RPMI8226 (cell line): ENCODE measurements at places on chromosomes 5 and 9.

DNA sequence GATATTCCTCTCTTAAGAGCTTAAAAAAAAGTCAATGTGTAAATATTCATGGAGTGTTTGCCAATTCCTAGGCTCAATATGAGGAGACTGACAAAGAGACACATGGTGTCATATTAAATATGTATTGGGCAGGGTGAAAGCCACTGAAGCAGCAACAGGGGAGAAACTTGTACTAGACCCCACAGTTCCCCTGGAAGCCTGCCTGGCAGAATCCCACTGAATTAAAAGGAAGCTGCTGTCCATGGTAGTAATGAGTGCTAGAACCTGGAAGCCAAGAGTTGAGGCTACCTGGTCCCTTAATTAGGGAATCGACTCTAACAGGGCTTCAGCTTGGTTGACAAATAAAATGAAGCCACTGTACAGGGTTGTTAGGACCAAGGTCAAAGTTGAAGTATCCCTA, 129.4 kb upstream of the GPR151 start:
- DNase-seq, result no peak

GRCh38 chr5:65125591-65126541, 355.9 kb downstream of the ADAMTS6 start:
- no peak for DNase-seq

DNA sequence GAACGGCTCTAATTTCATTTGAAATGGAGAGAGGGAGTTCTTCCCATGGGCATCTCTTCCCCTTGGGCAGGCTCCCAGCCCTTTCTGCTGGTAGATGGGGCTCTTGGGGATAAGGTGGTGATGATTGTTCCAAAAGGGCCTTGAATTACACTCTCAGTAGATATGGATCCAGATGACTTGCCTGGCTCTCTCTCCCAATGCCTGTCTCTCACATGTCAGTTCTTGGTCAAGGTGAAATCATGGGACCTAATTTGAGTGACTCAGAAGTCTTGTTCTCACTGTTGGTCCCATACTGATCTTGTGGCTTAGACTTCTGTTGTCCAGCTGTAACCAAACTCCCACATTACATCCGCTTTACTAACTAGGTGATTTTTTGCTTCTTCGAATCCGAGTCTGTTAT, 317.0 kb upstream of the RFX3 start:
- DNase-seq, result no peak

GRCh38 chr9:109469646-109470358, 28.3 kb downstream of the PTPN3 start:
- DNase-seq, result peak; percentile 52

GRCh38 chr9:98922721-98923435, 20.8 kb upstream of the COL15A1 start:
- peak; percentile 26 for DNase-seq

GRCh38 chr9:38682713-38683112, 37.2 kb downstream of the FAM240B start:
- DNase-seq, result no peak

DNA sequence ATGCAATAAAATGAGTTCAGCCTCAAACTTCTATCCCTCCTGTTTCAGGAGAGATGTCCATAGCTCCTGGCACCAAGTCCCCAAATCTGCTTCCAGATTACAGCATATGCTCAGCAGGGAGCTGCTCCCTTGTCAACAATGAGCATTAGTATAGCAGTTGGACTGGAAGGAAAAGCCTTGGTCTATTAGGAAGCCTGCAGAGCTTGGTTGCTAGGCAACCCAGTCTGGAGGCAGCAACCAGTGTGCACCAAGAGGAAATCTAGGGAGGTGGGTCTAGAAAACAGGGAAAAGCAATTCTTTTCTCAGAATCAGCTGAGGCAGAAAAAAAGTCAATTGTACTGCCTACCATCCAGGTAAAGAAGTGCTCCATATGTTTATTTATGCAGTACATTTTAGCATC, 229.5 kb upstream of the NMUR2 start:
- DNase-seq, result no peak

DNA sequence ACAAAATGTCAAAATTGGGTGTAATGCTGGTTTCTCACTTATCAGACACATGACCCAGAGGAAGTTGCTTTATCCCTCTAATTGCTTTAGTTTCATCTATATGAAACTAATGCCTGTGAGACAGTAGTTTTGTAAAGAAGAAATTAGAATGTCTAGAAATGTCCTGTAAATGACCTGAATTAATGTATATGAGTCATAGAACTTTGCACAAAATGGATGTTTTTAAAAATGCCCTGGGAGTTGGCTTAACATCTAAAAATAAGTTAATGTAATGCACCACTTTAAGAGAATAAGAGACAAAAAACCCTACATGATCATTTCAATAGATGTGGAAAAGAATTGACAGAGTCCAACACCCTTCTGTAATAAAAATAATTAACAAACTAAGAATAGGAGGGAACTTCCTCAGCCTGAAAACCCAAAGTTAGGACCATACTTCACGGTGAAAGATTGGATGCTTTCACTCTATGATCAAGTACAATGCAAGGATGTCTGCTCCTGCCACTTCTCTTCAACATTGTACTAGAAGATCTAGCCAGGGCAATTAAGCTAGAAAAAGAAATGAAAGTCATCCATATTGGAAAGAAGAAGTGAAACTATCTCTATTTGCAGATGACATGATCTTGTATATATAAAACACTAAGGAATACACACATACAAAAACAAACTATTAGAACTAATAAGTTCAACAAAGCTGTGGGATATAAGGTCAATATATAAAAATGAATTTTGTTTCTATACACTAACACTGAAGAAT, 117.9 kb downstream of the MELK start:
- DNase-seq, result peak; percentile 15

- DNase-seq, result no peak
These were observed 22.9 kb downstream of the KIF2A start for GRCh38 chr5:62328772-62329491.

DNA sequence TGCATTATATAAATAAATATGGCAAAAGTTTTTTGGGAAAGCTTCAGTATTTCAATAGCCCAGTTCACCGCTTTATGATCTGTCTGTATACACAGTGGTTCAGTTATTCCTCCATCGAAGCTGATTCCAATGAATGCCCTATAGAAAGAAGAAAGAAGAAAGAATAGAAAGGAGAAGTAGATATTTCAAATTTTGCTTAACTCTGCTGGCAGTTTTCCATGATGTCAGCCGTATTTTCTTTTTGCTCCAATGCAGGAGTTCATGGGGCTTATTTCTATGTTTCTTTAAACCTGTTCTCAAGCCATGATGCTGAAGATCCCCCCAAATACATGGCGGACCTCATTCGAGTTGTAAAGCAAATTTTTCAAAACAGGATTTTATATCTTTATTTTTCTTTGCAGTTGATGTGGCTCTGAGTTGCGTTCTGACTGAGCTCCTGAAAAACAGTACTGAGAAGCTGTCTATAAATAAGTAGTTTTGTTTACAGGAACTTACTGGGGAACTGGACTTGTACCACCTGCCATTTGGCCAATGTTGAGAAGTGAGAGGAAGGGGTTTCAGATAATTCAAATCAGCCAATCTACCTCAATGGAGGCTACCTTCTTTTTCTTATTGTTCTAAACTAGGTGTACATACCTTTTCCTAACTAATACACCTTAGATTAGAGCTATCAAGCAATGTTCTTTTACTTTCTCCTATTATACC, 418.5 kb upstream of the MEF2C start:
- DNase-seq, result peak; percentile 59
